ENCODE measurements at places on chromosomes 5 and 9.

- peak; percentile 11 for DNase-seq
Measured at GRCh38 chr5:89129941-89130340, 247.0 kb upstream of the MEF2C start.

GRCh38 chr5:1805736-1806135 lies 4.5 kb downstream of the NDUFS6 start:
- DNase-seq, result no peak

GRCh38 chr9:125631391-125632085 lies 75.5 kb downstream of the MAPKAP1 start:
- peak; percentile 57 for DNase-seq

GRCh38 chr9:6965566-6965965 lies 207.8 kb downstream of the KDM4C start:
- DNase-seq, result no peak

DNA sequence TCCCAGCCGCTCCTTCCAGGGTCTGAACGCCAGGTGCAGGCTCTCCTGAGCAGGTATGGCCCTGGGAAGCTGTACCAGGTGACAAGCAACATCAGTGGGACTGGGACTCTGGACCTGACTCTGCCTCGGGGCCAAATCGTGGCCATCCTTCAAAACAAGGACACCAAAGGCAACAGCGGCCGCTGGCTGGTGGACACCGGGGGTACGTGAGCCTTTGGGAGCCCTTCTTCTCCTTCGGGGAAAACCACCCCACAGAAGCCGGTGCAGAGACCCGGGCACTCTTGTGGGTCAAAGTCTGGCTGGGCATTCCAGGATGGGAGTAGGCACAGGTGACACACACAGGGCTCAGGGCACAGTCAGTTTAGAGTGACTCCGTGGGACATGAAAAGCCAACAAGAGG lies 45.8 kb downstream of the ARHGEF37 start:
- DNase-seq, result no peak

GRCh38 chr5:89117124-89117644 lies 234.2 kb upstream of the MEF2C start:
- DNase-seq, result no peak

- no peak for DNase-seq
Measured at GRCh38 chr5:57776035-57776434, 293.4 kb upstream of the ACTBL2 start.

- no peak for DNase-seq
Measured at GRCh38 chr5:9514968-9515367, 30.9 kb downstream of the SEMA5A start.

DNA sequence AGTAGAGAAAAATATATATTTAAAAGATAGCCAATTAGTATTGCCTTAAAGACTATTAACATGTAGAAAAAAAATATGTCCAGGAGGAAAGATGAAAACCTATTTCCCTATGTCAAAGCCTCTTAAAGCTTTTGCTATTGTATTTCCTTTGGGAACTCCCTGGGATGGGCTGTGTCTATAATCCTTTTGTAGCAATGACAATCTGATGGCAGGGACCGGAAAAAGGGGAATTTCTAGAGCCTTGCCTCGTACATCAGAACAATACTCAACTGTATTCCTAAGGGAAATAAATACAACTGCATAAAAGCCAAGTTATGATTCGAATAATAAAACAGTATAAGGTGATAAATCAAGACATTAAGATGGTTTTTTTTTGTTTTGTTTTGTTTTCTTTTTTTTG lies 257.3 kb downstream of the MLLT3 start:
- DNase-seq, result no peak

- DNase-seq, result no peak
Measured at GRCh38 chr5:148685520-148686134, 31.3 kb upstream of the HTR4 start.

- DNase-seq, result no peak
Measured at GRCh38 chr5:77117161-77117560, 30.1 kb upstream of the ZBED3 start.

GRCh38 chr5:136058039-136058971 lies 29.5 kb downstream of the TGFBI start:
- DNase-seq, result peak; percentile 99

DNA sequence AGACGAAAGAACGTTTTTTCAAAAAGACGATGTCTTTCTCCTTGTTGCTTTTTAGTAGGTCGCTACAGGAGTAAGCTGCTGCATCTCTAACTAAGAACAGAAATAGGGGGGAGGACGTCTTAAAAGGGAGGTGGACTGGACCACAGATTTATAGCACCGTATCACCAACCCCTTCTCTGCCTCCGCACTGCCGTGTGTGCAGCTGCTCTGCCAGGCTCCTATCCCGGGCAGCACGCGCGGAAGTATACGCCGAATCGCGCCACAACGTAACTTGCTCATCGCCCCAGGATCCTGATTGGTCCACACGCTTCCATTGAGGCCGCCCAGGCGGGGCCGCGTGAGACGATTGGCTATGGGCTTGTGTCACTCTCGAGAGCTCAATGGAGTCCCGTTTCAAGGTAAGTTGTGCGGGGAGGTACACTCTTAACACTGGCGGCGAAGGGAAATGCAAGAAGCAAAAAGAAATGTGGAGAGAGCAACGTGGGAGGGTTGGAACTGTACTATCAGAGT lies at the start of gene ELAVL2:
Gene ELAVL2 (minus strand): TSS at position 121 of the 510 bp plus-strand sequence. CDS start 64,006 bp downstream, outside the sequence.
- DNase-seq, result peak; percentile 98

GRCh38 chr9:122191584-122191983 lies 31.9 kb downstream of the MORN5 start:
- DNase-seq, result no peak

DNA sequence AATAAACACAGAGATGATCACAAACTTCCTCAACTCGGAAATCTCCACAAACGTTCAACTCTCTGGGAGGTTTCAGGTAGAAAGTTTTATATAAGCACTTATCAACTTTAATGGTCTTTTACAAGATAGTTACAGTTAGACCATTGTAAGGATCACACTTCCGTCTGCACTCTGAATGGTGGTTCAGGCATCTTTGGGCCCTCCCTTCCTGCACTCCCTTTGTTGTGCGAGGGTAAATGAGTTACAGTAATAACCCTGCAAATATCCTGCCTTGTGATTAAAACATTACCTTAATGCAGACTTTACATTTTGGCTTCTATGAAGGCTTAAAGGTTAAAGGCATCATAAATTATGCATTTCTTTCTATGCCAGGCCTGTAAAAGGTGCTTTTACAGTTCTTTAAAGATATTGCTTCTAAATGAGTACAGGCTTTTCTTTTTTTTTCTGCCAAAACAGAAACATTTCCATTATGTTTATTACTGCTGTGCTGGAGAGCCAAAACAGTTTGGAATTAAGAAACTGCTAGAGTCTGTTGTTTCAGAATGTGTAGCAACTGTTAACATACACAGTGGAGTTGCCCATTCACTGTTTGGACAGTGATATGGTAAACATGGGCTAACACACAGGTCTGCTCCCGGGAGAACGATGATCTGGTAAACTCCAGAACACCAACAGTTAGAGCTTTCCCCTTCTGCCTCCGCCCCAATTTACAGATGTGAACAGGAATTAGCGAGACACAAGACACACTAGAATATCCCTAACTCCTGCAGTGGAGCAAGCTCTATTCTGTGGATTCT lies 1.1 kb downstream of the PRUNE2 start:
- no peak for DNase-seq

- peak; percentile 93 for DNase-seq
Measured at GRCh38 chr5:40221796-40222195, 457.9 kb upstream of the PTGER4 start.

GRCh38 chr9:88313364-88314220 lies 74.7 kb upstream of the SPIN1 start:
- DNase-seq, result no peak

DNA sequence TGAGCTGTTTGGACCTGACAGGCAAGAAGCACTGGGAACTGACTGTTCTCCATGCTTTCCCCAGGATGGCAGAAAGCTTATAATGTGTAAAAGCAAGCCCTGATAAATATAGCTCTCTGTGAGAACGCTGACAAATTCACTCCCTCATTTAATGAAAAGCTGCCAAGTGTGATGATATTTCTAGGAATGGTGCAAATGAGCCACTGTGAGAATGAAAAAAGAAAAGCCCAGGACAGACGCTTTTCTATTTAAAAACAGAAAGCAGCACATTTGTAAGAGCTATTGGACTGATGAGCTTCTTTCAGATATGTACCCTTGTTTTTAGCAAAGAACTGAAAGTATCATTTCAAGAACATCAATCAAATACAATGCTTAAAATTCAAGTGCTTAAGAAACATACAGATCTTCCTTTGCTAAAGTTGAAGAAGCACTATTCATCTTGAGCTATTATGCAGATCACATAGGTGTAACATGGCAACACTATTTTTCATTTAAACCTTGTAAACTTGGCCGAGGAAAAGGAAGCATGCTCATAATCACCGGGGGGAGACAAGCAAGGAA lies 842.6 kb upstream of the ACO1 start:
- no peak for DNase-seq

DNA sequence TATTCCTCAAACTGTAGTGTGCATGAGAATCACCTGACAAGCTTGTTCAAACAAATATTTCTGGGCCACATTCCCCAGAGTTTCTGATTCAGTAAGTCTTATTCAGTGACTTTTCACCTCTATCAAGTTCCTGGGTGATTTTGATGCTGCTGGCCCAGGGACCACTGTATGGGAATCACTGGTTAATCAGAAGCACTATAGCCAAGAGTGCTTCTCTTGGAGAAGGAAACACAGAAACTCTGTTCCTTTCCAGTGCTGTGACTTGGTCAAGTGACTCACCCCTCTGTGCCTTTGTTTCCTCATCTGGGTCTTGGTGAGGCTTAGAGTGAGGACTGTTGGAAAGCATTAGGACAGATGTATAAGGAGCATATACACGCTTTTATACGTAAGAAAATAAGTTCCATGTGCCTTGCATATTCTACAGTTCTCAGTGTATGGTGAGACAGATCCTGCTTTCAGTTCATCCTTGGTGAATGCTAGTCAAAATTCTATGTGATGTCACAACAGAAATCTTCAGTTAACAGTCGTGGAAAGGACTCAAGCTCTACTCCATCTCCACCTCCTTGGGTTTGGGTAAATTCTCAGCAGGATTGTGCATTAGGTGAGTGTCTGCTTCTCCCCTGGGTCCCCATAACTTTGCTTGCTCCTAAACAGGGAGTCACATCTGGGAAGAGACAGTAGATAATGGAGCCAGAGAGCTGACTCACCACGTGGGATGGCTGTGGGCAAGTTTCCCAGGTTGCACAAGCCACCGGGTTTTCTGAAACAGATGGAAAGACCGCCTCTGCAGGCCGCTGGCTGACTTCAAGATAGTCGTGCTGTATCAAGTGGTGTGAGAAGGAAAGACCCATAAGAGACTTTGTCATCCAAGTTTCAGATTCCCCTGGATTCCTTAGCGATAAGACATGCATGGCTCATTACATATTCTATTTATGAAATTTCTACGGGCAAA lies 117.0 kb downstream of the NXNL2 start:
- peak; percentile 98 for DNase-seq

GRCh38 chr5:1772634-1773033 lies 27.0 kb downstream of the MRPL36 start:
- DNase-seq, result peak; percentile 41

DNA sequence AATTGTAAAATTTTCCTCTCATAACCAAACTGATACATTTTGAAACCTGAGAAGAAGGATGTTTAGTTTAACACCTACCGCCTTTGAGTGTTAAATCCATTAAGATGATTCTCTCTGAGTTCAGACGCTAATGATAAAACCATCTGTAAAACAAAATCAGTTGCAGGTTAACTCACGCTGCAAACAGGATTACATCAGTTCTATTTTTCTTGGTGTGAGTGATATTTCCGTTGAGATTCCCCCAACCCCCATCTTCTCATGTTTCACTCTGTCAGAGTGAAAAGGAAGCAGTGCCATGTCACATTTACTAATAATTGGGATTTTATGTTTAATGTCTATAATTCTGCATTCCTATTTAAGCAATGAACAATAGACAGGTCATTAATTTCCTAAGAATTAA lies 146.5 kb downstream of the FANCC start:
- peak; percentile 68 for DNase-seq

GRCh38 chr9:36966371-36967097 lies 67.5 kb downstream of the PAX5 start:
- DNase-seq, result no peak

DNA sequence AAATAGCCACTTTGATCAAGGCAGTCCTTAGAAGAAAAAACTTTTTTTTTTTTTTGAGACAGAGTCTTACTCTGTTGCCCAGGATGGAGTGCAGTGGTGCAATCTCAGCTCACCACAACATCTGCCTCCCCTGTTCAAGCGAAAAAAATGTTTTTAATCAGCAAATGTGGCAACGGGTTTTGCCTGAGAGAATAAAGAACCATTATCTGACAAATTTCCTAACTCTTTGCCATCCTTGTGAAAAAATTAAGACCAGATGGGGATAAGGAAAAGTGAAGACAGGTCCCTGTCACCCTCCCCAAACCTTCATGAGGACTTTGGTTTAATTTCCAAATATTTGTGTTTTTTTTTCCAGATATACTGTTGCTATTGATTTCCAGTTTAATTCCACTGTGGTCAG lies 107.3 kb upstream of the SPOCK1 start:
- DNase-seq, result no peak

DNA sequence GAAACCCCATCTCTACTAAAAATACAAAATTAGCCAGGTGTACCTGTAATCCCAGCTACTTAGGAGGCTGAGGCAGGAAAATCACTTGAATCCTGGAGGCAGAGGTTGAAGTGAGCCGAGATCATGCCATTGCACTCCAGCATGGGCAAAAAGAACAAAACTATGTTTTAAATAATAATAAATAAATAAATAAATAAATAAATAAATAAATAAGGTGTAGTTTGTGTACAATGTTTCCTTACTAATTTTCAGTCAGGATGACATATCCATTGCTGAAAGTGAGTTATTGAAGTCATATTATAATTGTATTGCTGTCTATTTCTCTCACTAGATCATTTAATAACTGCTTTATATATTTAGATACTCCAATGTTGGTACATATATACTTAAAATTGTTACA lies 581.5 kb upstream of the DAB2 start:
- no peak for DNase-seq

GRCh38 chr5:174327317-174327864 lies 281.9 kb downstream of the NSG2 start:
- peak; percentile 79 for DNase-seq

DNA sequence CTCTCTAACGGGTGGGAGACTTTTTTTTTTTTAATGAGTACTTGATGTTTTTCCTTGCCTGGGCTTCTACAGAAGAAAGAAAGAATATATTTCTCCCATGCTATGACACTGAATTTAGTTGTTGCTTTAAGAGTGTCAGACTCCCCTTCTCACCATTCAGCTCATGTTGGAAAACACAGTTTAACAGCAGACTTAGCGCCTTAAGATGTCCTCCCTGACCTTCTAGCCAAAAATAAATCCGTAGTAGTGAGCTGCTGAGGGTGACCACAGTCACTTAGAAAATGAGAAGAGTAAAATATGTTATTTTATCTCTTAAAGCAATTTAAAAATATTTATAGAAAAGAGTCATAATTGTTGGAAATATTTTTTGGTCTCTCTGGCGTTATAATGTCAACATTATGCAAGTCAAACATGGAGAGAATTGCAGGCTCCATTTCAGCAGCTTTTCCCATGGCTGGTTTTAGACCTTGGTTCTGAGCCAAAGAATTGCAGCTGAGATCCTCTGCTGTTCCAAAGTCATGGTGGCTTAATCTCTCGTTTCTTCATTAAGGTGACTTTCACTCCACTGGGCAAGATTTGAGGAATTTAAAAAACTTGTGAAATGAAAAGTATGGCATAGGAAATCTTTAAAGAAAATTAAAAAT lies 143.5 kb downstream of the GHR start:
- peak; percentile 37 for DNase-seq

- no peak for DNase-seq
Measured at GRCh38 chr5:23234197-23234596, 273.2 kb upstream of the PRDM9 start.
